Activated T-helper 1 cell treated with anti-CD3 and anti-CD28 coated beads, Interleukin-2, amount 50 U/mL, for 16 hours (primary cell): ENCODE measurements at places on chromosomes 16 and 17.

GRCh38 chr16:26951950-26952349, 114.8 kb upstream of the C16orf82 start:
- no peak for DNase-seq

DNA sequence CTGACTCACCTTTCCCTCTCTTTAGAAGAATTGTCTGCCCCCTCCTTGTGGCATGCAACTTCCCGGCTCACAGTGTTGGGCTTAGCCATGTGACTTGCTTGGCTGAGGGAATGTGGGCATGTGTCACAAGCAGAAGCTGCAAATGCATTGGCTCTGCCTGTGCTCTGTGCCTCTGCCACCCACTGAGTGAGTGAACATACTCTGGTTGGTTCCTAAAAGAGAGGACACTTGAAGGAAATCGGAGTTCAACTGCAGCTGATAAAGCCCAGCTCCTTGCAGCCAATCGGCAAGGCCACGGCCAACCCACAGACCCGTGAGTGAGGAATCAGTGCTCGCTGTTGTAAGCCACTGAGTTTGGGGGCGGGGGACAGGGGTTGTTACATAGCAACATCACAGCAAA, 10.9 kb upstream of the GINS2 start:
- DNase-seq = no peak

GRCh38 chr17:58679263-58680037, 12.4 kb downstream of the TEX14 start:
- DNase-seq = no peak

DNA sequence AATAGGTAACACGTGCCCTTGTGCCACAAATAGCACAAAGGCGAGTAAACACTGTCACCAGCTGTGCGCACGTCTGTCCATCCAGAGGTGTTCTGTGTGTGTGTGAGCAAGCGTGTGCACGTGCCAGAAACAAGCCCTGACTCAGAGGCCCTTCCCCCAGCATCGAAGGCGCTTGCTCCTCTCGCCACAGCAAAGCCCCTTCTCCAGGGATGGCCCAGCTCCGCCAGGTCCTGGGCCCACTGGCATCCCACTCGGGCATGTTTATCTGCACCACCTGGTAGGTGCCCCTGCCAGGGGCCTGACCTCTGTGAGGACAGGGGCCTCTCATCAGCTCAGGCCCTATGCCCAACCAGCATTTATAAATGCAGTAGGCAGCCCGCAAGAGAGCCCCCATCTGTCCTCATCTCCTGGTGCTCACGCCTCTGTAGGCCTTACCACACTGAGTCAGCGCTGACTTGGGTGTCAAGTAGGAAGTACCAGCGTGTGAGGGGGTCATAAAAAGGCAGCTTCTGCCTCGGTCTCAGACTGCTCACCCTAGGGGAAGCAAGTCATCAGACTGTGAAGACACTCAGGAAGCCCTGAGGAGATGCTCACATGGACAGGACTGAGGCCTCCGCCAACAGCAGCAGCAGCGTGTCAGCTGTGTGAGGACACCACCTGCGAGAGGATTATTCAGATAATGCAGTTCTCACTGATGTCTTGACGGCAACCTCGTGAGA, 10.8 kb downstream of the TMEM235 start:
- DNase-seq = no peak

GRCh38 chr17:43559161-43559816, 13.1 kb upstream of the ETV4 start:
- DNase-seq = no peak

GRCh38 chr17:41748275-41748674, 13.8 kb upstream of the HAP1 start:
- DNase-seq = no peak

- DNase-seq = no peak
Observed at GRCh38 chr17:27281438-27281837, 12.5 kb upstream of the WSB1 start.

- no peak for DNase-seq
Observed at GRCh38 chr17:7912927-7913524, 3.1 kb downstream of the RNF227 start.

DNA sequence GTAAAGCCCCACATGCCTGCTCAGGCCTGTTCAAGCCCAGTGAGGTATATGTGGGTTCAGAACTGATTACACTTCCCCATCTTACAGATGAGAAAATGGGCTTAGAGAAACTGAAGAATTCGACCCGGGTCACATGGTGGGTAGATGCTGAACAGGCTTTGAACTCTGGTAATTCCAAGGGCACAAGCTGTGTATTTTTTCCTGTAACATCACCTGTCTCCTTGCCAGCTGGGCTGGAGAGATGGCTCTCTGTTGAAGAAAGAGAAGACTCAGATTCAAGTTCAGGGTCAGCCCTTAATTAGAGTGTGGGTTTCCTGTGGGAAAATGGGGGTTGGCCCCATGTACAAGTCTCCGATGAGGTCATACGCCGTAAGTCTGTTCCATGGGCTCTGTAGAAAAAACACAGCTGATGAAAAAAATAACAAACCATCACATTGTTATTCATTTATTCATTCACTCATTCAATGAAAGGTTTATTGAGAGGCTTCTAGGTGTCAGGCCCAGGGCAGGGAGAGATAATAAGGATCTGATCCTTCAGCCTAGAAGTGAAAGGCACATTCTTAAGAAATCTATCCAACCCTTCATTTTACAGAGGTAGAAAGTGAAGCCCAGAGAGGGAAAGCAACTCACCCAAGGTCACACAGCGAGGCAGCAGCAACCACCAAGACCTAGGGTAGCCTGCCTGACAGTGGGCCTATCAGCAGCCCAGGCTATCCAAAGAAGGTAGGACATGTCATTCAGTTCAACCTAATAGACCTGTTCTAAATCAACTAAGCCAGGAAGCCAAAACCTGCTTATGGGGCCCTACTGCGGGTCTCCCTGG, 482.8 kb downstream of the SOX9 start:
- no peak for DNase-seq

- no peak for DNase-seq
Observed at GRCh38 chr16:9556949-9557665, 465.7 kb downstream of the HAPSTR1 start.

DNA sequence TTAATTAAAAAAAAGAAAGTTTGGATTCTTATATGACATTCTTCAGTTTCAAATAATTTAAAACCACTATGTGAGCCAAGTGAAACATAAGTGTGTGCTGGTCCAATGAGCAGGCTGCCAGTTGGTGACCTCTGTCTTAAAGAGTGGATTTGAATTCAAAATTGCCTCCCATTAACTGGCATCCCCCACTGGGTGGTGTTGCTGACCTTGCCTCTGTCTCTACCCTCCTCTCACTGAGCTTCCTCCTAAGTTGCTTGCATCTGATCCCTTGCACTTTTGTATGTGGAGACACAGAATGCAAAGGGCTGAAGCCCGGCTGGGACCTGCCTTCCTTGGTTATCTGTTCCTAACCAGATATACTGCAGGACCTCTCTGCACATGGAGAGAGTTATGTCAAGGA, 160.6 kb downstream of the CYLD start:
- DNase-seq = no peak

DNA sequence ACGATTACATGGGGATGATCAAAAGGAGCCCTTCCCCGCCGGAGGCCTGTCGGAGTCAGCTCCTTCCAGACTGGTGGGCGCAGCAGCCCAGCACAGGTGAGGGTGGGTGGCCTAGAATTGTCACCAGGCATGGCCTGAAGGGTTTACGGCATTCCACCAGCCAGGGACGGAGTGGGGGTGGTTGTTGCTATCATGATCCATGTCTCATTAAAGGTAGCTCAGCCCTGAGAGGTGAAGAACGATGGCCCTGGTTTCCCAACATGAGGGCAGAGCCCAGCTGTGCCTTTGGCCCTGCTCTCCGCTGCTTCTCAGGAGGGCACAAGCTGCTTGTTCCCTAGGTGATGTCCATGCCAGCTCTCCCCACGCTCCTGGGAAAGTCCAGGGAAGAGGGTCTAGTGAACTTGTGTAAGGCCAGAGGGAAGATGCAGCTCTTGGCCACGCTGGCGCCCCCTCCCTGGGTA, 14.2 kb downstream of the IRF8 start:
- DNase-seq = no peak

- DNase-seq = no peak
Observed at GRCh38 chr16:87878704-87879103, 9.4 kb upstream of the SLC7A5 start.

DNA sequence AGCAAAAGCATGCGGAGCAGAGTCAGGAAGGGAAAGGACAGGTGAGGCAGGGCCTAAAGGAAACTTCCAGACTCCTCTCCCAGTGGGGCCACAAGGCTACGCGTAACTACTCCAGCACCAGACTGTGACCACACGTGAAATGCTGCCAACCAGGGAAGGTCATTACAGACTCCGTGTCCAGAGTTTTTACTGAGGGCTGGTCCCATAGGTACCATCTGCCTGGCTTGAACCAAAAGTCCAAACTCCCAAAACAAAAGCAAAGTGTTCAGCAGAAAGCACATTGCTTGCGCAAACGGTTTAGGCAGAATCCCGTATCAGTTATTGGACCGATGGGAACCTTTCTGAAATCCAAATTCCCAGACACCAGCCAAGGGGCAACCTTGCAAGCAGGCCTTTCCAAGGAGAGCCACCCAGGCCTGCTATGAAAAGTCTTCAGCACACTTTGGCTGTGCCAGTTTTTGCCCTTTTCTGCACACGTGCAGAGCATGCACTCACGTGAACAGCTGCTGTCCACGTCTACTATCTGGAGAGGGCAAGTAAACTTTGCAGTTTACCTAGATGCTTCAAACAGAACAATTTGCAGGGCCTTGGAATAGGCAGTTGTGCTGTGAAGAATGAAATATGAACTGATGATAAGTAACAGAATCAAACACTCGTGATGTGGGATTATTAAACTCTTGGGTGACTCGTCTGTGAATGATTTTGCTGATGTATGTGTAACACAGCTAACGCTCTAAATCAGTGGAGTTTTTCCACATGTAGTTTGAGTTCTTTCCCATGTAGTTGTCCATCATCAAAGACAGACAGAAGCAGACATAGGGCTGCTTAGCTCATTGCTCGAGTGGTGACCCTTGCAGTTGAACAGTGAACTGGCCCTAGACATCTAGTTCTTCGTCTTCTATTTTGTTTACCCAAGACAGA, 58.1 kb upstream of the CRISPLD2 start:
- no peak for DNase-seq

DNA sequence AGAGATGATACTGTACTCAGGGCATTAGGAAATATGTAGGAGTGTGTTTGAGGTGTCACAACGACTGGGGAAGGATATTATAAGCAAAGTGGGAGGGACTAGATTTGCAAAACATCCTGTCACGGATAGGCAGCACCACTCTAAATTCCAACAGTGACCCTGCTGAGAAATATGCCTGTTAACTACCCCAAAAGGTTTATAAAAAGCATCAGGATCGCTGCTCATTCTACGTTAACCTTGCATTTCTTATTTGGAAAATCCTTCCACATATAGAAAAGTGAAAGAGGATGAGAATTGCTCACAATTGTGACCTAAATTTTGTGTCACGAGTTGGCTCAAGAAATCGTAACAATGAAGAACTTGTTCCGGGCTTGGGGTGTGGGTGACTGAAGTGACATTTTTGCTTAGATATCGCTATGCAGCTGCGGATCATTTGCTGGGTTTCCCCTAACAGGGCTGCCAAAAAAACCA, 51.6 kb downstream of the N4BP1 start:
- DNase-seq = no peak

DNA sequence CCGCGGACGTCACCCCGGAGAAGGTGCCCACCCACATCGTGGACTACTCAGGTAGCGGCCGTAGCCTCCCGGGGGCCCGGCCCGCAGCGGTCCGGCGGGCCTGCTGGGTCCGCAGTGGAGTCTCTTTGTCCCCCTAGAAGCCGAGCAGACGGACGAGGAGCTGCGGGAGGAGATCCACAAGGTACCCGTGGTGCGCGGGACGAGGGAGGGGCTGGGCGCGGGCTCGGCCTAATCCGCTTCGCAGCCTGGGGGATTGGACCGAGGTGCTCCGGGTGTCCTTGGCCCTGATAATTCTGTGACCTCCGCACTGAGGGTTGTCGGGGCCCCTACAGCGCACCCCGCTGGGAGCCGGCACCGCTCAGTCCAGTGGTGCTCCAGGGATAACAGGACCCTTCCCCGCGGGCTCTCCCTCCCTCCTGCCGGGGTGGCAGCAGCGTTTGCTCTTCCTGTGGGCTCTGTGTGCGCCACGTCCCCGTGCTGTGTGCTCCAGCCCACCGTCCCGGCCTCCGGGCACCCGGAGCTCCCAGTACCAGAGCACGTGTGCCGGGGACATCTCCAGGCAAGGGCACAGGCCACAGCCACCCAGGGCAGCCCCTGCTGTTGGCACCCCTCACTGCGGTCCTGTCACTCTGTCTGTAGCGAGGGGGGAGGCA, 713 bp downstream of the RHOT2 start:
- no peak for DNase-seq

GRCh38 chr17:32863559-32863958, 13.4 kb downstream of the MYO1D start:
- DNase-seq = no peak

DNA sequence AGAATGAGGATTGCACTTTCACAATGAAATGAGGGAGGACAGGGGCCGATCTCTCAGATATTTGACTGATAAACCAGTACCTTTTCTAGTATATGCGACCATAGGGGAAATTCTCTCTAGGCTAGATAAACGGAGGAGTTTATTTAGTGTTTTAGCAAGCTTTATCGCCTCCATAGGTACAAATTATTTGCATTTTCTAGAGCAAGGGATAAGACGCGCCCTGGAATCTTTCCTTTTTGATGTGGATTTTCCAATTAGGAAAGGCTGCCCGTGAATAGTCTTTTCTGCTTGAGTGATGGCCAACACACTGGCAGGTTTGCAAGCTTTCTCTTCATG, 351 bp upstream of the GDPD1 start:
- no peak for DNase-seq

DNA sequence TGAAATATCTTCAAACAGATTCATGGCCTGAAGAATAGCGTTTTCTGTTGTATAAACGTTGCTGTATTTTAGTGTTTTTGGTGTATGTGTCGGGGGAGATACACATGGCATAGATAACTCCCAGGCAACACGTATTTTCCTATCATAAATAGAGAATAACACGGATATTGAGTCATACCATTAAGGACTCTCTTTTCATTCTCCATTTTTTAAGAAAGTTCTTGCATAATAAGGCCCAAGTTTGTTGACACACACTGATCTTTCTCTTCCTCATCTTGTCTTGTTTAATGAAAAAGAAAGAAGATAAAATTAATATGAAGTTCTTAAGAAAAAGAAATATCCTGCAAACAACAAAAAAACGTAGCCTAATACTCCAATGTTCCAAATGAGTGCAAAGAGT, 13.4 kb downstream of the ABCA8 start:
- no peak for DNase-seq

DNA sequence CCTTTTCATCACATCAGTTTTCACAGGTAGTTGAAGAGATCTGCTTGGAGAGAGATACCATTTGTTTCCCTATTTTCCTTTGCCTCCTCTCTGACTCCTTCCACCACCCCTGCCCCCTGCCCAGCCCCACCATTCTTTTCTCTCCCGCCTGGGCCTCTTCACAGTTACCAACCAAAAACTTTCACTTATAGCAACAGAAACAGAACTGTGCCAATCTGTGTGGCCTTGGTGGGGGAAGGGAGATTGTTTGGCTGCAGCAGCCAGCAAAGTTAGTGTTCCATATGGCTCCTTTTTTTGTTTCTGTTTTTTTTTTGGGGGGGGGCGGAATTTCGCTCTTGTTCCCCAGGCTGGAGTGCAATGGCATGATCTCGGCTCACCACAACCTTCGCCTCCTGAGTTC, 17.2 kb upstream of the ARL4D start:
- no peak for DNase-seq

- no peak for DNase-seq
Observed at GRCh38 chr17:39237586-39237985, 11.8 kb upstream of the STAC2 start.
